SW 1271 (cell line): ENCODE measurements at places on chromosomes 11 and 22.

DNA sequence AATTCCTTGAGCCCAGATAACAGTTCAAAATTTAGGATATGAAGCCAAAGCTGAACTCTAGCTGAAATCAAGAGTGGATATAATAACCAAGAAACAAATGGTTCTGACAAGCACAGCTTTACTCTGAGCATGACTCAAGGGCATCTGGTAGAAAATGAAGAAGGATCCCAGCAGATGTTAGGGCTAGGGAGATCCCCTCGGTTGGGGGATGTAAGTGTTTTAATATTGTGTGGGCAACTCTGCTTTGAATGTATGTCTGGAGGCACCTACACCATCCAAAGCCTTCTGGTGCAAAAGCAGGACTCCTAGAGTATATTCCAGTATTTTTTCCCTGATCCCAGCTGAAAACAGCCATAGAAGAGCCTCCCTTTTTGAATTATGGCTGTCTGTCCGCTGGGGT lies 61.7 kb downstream of the FLI1 start:
- no peak for DNase-seq

- DNase-seq = no peak
These were observed 29.4 kb upstream of the GRIK4 start for GRCh38 chr11:120482149-120482548.

DNA sequence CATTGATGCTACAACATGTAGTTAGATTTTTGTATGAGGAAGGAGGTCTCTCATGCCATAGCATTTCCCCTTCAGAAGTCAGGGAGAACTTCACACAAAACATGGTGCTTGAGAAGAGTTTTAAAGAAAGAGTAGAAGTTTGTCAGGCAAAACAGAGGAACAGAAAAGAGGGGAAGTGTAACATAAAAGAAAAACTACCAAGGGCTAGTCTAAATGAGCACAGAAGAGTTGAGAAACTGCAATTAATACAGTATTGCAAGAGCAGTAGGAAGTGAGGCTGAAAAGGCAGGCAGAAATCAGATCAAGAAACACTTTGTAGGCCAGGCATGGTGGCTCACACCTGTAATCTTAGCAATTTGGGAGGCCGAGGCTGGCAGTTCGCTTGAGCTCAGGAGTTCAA lies 61.0 kb downstream of the FAM168A start:
- DNase-seq = no peak

- DNase-seq = no peak
These were observed 213.5 kb upstream of the NAV2 start for GRCh38 chr11:19499026-19499669.

GRCh38 chr11:44542372-44542771 lies 23.1 kb upstream of the CD82 start:
- DNase-seq = no peak

- DNase-seq = no peak
These were observed 7.9 kb downstream of the MRPL16 start for GRCh38 chr11:59802639-59803176.

DNA sequence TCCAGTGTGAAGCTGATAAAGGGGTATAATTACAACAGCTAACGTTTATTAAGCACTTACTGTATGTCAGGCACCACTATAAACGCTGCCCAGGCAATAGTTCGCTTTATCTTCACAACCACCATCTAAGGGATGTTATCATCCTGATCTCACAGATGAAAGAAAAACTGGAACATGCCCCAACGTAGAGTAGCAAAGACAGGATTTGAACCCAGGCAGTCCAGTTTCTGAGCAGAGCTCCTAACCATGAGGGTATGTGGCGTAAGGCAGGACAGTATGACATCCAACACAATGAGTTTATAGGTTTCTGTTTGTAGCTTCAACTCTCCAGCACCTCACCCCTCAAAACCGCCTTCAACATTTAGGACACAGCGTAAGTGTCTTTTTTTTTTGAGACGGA lies 59.5 kb downstream of the AHNAK start:
- no peak for DNase-seq

GRCh38 chr11:11533751-11534150 lies 88.1 kb downstream of the GALNT18 start:
- DNase-seq = no peak

DNA sequence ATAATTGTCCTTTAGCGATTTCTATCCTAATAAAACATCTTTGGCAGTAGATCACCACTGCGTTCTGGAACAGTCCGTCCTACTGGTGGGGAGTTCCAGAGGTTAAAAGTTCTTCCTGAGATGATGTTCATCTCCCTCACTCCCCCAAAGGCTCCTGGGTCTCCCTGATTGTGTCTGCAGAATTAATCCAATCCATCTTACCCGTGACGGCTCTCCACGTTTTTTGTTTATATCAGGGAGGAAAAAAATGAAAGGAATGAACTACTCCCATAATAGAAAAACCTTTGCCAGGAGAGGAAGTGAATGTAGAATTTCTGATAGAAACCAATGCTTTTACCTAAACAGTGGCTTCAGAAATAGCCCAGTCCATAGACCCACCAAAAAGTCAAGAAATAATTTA lies 81.6 kb downstream of the LARGE1 start:
- DNase-seq = no peak
